Stomach (tissue), 19 donors: ENCODE measurements at places on chromosomes 3 and 15. TPM values are rescaled to one million over a fixed set of nuclear protein-coding genes. Genes with fewer than 3 reads are reported as not detected.
A peak's percentile ranks its signal among the peaks of the same experiment; 100 is the strongest.

The SERP1 gene
- 99.6 TPM for polyA plus RNA-seq

The CCRL2 gene
- 2.0 TPM for polyA plus RNA-seq

The TMEM158 gene
- 0.46 TPM for polyA plus RNA-seq

The RMDN3 gene
- 12.6 TPM for polyA plus RNA-seq

The TM4SF4 gene
- 11.0 TPM for polyA plus RNA-seq

GRCh38 chr15:72847033-72847432 lies 63.5 kb upstream of the ADPGK start:
- no peak for DNase-seq

DNA sequence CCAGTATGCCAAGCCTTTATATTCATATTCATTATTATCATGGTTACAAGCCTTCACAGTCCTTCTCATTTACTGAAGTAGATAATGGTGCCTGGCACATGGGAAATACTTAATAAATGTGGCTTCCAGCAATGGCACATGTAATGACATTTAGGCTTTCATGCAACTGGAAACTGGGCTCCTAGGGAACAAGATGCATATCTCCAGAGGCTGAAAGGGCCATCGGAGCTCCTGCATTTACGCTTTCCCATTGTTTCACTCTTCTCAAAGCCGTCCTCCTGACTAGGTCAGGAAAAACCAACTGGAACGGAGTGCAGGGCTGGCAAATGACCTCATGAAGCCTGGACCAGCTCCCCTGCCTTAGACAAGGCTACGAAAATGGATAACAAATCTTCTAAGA lies 474.9 kb downstream of the MAGI1 start:
- no peak for DNase-seq

DNA sequence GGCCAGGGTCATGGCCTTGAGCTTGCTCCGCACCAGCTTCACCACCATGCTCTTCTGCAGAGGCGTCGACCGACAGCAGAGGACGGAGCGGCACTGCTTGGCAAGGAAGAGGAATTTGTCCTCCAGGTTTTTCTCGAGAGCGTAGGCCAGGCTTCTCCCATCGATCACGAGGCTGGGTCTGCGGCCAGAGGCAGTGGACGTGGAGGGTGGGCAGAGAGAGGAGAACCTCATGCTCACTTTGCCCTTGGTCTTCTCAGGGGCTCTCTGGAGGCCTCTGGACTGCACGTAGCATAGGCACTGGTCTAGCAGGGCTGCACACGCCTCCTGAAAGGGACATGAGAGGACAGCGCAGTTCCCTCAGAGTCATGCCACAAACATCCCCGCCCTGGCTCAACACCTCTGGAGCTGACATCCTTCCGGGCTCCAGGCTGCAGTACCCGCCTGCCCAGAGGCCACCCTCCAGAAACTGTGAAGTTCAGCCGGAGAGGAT lies 168.3 kb downstream of the ATP10A start:
- DNase-seq, result no peak

GRCh38 chr3:9649791-9650521 lies 651 bp downstream of the MTMR14 start:
- DNase-seq, result peak; percentile 28

GRCh38 chr15:57747206-57747896 lies 40.8 kb downstream of the POLR2M start:
- DNase-seq, result peak; percentile 68

DNA sequence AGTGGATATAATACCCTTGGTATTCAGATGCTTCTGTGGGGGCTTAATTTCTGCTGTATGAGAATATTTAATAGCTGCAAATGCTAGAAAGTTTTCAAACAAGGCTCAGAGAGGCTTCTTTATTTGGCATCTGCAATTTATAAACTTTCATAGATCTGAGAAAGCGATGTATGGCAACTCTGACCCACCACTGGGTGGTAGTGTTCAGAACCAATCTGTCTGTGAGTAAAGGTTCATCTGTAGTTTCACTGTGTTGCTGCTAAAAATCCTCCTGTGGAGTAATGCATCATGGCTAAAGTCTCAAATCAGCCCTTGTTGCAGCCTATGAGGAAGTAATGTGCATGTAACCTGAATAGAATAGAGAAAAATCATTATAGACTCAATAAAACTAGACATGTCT lies 47.4 kb downstream of the CLSTN2 start:
- peak; percentile 35 for DNase-seq

DNA sequence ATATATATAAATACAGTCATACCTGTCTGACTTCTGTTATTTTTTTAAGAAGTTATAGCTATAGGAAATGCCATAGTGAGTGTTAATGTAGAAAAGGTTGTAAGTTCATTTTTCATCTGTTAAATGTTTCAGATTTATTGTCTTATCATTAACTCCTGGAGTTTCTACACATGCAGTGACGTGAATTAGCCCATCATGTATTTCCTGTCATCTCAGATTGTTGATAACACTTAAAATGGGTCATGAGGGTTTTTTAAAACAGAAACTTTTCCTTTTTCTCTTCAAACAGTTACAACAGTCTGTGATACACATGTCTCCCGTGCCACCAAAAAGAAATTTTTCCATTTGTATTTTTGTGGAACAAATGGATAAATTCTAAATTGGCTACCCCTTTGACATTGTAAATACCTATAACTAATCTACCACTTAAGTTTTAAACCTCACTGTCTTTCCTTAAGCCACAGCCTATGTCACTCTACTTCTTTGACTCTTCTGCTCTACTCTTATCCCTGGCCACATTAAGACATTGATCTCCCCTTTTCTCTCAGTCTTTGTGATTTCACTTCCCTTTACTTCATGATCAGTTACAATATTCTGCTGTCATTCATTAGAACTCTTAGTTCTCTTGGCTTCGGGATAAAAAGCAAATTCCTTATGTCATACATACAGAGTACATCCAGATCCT lies 89.1 kb downstream of the NEO1 start:
- DNase-seq, result no peak

DNA sequence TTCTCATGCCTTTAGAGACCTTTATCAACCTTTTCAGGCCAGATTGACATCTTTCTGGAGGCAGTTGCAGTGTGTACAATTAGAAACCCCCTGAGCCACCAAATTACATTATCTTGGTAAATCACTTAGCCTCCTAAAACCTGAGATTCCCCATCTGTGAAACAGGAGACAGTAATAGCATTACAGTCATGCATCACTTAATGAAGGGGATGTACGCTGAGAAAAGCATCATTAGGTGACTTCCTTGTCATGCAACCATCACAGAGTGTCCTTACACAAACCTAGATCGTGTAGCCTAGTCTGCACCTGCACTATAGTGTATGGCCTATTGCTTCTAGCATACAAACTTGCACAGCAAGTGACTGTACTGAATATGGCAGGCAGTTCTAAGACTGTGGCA lies 400.8 kb upstream of the CNTN3 start:
- DNase-seq, result no peak
